ENCODE measurements at places on chromosomes 4 and X. TPM values are rescaled to one million over a fixed set of nuclear protein-coding genes. Genes with fewer than 3 reads are reported as not detected.

GRCh38 chr4:8699479-8700145 lies 107.0 kb downstream of the CPZ start:
- no peak overlapping the region for H3K4me3 ChIP-seq
- no peaks in the 10 kb centered on the region for H3K4me1 ChIP-seq
- H3K36me3 ChIP-seq, result no peaks in the 10 kb centered on the region
- H3K27me3 ChIP-seq, result peaks cover 42% of the 10 kb centered on the region

GRCh38 chr4:153594210-153594609 lies 89.9 kb upstream of the TLR2 start:
- no peaks in the 10 kb centered on the region for H3K4me1 ChIP-seq
- no peaks in the 10 kb centered on the region for H3K27me3 ChIP-seq
- no peak overlapping the region for H3K27ac ChIP-seq
- peak; percentile 33 for DNase-seq

The TACR3 gene
- total RNA-seq, result not detected

GRCh38 chrX:134847133-134847532 lies 143.7 kb upstream of the SMIM10 start:
- no peaks in the 10 kb centered on the region for H3K36me3 ChIP-seq
- no peak for DNase-seq
- H3K27ac ChIP-seq, result no peak overlapping the region
- H3K4me1 ChIP-seq, result no peaks in the 10 kb centered on the region
- no peaks in the 10 kb centered on the region for H3K27me3 ChIP-seq
- no peak overlapping the region for H3K4me3 ChIP-seq

DNA sequence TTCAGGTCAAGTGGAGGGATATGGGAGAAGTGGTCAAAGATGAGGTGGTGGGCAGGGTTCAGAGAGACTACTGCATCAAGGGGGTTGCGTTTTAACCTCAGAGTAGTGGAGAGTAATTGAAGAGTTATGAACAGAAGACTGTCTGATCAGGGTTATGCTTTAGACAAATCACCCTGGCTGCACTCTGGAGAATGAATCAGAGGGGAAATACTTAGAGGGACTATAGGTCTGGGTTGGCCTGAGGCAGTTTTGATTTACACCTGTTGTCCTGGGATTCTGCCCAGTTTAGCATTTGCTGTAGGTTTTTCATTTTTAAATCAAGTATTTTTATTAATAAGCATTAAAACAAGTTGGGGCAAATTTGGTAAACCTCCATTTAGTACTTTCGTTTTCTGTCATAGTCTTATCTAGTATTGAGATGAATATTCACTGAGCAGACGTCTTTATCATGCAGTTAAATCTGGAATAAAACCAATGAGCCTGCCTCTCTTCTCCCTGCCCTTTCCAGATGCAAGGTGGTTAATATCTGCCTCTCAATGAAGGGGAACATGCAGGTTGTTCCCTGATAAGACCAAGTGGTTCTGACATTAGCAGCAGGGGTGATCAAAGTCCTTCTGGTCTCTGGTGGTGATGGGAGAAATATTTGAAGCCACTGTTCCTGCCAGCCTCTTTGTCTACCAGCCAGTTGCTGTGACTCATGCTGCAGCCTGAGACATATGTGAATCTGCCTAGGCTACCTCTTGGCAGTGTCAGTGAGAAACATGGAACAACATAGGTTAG lies 116.0 kb upstream of the RPS6KA3 start:
- H3K4me1 ChIP-seq, result no peaks in the 10 kb centered on the region
- no peak overlapping the region for H3K27ac ChIP-seq
- no peaks in the 10 kb centered on the region for H3K36me3 ChIP-seq
- peak; percentile 41 for DNase-seq

DNA sequence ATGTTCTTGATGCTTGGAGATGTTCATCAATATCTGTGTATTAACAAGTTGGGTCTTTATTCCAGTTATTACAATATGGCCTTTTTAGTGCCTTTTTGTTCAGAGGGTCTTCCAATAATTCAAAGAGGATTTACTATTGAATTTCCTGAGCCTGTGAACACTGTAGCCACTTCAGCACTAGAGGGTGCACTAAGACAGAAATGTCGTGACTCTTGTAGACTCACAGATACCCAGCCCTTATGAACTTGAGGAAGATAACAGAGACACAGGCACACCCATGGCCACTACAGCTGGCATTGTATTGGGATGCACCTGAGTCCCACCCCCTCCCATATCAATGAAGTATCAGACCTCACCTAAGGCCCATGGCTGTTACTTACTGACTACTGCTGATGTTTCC lies 54.4 kb upstream of the ACTRT1 start:
- no peak overlapping the region for H3K4me3 ChIP-seq
- no peaks in the 10 kb centered on the region for H3K27me3 ChIP-seq
- H3K36me3 ChIP-seq, result no peaks in the 10 kb centered on the region
- DNase-seq, result no peak

The NDNF gene
- 1.9 TPM for total RNA-seq

GRCh38 chr4:158766434-158767044 lies 2.3 kb upstream of the FNIP2 start:
- DNase-seq, result no peak
- H3K4me1 ChIP-seq, result peaks cover 9% of the 10 kb centered on the region
- no peak overlapping the region for H3K27ac ChIP-seq
- H3K27me3 ChIP-seq, result no peaks in the 10 kb centered on the region

GRCh38 chr4:26851129-26851528 lies 9.5 kb upstream of the STIM2 start:
- no peaks in the 10 kb centered on the region for H3K4me1 ChIP-seq
- H3K4me3 ChIP-seq, result no peak overlapping the region
- no peaks in the 10 kb centered on the region for H3K36me3 ChIP-seq
- H3K27me3 ChIP-seq, result no peaks in the 10 kb centered on the region
- no peak overlapping the region for H3K27ac ChIP-seq

The XAGE2 gene
- total RNA-seq, result not detected

The TRAM1L1 gene
- total RNA-seq, result 2.3 TPM

DNA sequence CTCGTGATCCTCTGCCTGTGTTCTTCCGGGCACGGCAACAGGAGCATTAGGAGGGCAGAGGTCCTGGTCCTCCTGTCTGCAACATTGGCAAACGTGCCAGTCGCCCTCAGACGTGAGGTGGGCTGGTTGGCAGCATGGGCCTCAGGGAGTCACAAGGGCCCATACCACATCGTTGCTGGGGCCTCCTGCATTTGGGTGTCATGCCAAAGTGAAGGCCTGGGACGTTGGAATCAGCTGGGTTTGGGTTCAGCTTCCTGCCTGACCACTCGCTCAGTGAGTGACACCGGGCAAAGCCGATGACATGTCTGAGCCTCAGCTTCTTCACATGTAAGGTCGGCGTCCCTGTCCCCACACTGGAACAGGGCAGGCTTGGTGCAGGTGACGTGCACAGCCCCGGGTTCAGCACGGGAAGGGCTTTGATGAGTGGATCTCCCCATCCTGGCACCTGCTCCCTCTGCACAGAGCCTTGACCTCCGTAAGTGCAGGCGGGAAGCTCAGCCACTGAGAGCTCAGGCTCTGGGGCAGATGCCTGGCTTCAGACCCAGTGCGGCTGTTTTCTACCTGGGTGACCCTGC lies 91.6 kb downstream of the PSAPL1 start:
- peaks cover 12% of the 10 kb centered on the region for H3K27me3 ChIP-seq
- no peak overlapping the region for H3K27ac ChIP-seq
- no peaks in the 10 kb centered on the region for H3K36me3 ChIP-seq
- DNase-seq, result no peak

Data from GM23248 (cell line).